ENCODE measurements at places on chromosomes 3 and 15. TPM values are rescaled to one million over a fixed set of nuclear protein-coding genes. Genes with fewer than 3 reads are reported as not detected.

The KBTBD12 gene
- total RNA-seq, result not detected

The SERINC4 gene
- total RNA-seq, result not detected

The ARID3B gene
- total RNA-seq, result 3.8 TPM

The DUOXA1 gene
- total RNA-seq, result 0.08 TPM

The ATOSA gene
- 9.8 TPM for total RNA-seq

The HDGFL3 gene
- 99.0 TPM for total RNA-seq

The TMEM212 gene
- total RNA-seq, result not detected

The SPATA12 gene
- total RNA-seq, result 0.41 TPM

The RNF7 gene
- 132 TPM for total RNA-seq

The SPINT1 gene
- 1.2 TPM for total RNA-seq

The AQP9 gene
- not detected for total RNA-seq

The PAK6 gene
- 0.09 TPM for total RNA-seq

The C2CD4A gene
- not detected for total RNA-seq

The TRH gene
- total RNA-seq, result not detected

The CCDC71 gene
- 13.2 TPM for total RNA-seq

The ALPK3 gene
- 0.31 TPM for total RNA-seq

The FRMD4B gene
- 0.78 TPM for total RNA-seq

The ALDH1L1 gene
- 0.09 TPM for total RNA-seq

The DISP2 gene
- 1.3 TPM for total RNA-seq
